ENCODE measurements at places on chromosomes 11 and 22.

GRCh38 chr11:119828006-119828405 lies 99.0 kb upstream of the NECTIN1 start:
- DNase-seq: no peak

DNA sequence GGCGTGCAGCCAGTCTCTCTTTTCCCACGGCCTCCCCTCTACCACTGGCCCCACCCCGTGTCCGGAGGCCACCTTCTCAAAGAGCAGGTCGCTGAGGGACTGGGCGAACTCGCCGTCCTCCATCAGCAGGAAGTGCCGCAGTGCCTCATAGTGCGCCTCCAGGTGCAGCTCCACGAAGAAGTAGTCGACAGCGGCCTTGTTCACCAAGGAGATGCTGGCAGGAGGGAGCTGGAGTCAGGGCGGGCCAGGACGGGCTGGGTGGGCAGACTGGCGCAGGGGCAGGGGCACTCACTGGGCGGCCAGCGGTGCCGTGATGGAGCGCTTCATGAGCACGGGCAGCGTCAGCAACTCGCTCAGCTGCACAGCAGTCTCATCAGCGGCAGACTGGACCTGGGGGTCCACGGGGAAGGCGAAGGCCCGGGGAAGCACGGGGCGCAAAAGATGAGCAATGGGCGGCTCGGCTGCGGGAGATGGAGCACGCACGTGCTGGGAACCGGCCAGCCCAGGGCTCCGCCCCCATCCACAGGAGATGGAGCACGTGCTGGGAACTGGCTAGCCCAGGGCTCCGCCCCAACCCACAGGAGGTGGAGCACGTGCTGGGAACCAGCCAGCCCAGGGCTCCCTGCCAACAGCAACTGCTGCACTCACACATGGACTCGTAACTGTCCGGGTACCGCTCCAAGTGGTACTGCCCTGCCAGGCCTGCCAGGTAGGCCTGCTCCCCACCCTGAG lies 18.4 kb downstream of the SELENOO start:
- DNase-seq: no peak

- peak; percentile 39 for DNase-seq
These were observed 6.0 kb downstream of the RNF169 start for GRCh38 chr11:74754507-74755252.

- no peak for DNase-seq
These were observed 56.4 kb downstream of the DHCR7 start for GRCh38 chr11:71391796-71392195.

GRCh38 chr11:86755146-86755545 lies 45.2 kb upstream of the PRSS23 start:
- DNase-seq: no peak

DNA sequence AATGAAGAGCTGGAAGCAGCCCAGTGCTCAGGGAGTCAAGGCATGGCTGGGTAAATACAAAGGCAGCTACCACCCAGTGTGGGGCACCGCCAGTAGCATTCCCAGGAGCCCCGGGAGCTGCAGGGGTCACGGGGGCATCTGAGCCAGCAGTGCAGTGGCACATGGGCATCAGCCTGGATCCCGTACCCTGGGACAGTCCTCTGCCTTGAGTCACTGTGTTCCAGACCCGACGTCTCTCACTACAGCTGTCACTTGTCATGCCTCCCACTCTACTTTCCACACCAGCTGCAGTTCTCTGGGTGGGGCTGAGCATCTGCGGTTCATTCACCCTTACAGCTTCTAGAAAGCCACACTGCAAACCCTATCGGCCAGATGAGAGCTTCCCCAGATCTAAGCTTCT lies 29.6 kb downstream of the DHCR7 start:
- DNase-seq: no peak

DNA sequence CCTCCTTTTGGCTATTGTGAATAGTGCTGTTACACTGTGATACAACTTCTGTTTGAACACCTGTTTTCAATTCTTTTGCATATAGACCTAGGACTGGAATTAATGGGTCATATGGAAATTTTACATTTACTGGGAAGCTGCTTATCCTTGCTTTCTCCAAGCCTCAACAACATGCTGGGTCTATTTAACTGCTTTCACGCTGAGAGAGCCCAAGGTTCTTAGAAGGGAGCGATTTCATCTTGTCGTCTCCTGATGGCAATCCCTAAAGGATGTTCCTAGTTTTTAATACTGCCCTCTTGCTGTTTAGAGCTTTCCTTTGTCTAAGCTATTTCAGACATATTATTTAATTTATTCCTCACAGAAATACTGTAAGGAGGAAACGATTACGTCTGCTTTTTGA lies 15.5 kb downstream of the IRAG1 start:
- no peak for DNase-seq

DNA sequence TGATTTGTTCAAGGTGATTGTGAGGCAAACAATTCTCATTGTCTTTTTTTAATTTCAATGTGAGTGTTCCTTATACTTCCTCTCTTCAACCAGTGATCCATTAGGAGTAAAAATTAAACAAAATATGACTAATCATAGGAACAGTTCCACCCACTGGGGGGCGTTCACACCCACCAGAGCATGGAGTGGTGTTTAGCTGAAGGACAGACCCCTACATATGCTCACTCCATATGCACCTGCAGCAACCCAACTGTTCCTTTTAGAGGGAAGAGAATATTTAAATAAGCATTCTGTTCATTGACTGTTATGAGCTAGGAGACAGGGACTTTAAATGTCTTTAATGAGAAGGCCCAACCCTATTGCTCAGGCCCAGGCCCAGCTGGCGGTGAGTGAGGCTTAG lies 78.7 kb upstream of the DRD2 start:
- DNase-seq: no peak

- no peak for DNase-seq
These were observed 117.4 kb upstream of the SERPIND1 start for GRCh38 chr22:20656516-20656901.

GRCh38 chr11:34783816-34784317 lies 132.3 kb downstream of the APIP start:
- DNase-seq: no peak

DNA sequence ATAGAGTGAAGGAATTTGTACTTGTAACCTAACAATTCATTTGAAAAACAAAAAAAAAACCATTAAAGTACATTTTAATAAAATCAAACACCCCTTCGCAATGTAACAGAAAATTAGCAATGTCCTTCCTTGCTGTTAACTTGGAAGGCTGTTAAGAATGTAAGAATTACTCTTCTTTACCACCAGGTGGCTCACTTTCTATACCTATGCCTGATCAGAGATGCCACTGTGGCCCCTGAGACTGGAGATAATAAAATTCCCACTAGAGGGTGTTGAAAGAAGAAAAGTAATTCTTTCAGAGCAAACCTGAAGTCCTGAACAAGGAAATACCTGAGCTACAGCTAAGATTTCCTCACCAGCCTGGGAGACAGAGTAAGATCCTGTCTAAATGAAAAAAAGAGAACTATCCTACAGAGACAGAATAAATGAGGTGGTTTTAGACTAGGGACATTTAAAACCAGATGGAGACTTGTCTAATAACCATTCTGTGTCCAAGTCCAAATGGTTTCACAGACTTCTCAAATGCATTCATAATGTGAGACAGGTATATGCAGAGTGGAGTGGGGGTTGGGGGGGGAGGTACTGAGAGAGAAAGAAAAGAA lies 1089.3 kb downstream of the FAM181B start:
- DNase-seq: peak; percentile 3

GRCh38 chr22:31451709-31452571 lies 37.7 kb downstream of the EIF4ENIF1 start:
- DNase-seq: peak; percentile 52

DNA sequence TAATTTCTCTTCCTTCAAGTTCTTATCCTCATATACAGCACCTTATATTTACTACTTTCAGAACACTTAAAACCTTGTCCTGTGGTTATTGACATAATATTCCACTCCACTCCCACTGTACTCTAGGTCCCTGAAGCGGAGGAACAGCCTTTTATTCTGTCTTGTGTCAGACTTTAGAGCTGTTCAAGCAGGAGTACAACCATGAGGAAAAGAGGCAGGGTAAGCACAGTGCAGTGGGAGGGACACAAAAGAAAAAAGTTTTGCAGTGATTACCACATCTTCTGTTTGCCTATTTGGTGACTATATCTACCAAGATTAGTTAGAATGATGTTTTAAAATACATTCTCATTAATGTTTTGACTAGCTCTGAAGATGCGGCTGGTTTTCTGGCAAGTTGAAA lies 122.0 kb upstream of the CEP126 start:
- no peak for DNase-seq

DNA sequence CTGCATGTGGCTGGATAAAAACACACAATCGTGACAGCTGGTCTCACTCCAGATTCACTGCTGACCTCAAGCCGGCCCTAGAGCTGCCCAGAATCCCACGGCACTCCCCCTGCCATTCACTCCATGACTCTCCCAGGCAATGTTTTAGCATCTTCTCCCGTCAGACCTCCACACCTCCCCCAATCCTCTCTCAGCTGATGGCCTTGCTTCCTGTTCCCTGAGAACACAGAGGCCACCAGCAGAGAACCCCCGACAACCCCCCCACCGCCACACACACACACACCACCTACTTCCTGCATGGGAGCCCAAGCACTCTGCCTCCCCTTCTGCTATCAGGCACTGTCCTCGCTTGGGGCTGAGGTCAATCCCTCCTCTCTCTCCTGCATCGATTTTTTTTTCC lies 9.3 kb downstream of the TNKS1BP1 start:
- DNase-seq: no peak

GRCh38 chr11:110897035-110897434 lies 184.8 kb upstream of the ARHGAP20 start:
- no peak for DNase-seq

DNA sequence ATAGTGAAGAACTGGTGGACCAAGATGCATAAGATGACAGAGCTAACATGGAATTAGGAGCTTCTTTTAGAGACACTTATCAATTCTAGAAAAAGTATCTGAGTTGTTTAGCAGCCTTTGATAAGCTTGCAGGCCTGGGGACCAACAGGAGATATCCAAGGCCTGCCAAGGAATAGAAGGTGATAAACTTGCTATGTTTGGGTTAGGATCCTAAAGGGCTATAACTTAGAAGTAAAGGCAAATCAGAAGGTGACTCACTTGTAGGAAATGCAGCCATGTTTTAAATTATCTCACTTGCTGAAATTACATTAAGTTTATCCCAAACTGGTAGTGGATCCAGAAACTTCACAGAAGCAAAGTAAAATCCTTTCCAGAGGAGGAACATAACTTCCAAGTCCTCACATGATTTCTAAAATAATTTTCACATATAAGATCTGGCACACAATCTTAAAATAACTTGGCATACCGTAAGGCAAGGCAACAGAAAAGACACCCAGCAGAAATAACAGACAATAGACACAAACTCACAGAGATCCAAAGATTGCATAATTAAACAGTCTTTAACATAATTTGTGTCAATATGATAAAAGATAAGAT lies 69.6 kb upstream of the TEAD1 start:
- DNase-seq: no peak

DNA sequence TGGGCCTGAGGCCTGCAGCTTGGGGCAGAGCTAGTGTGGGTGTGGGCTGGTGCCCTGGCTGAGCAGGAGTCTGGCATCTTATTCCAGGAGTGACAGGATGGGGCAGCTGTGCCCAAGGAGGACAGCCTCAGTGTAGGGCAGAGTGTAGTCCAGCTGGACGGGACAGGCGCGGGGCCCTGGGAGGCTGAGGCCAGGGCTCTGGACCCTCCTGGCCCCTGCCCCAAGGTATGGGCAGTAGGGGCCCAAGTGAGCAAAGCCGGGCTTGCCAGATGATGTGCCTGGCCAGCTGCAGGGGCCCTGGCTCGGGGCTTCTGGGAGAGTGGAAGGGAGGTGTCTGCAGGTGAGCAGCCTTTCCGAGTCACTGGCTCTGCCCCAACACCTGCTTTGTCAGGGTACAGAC lies 1190.9 kb downstream of the BRD1 start:
- DNase-seq: no peak

- DNase-seq: peak; percentile 50
These were observed 3.8 kb upstream of the OR5A2 start for GRCh38 chr11:59429924-59430516.

- DNase-seq: no peak
These were observed 10.1 kb upstream of the MRPL23 start for GRCh38 chr11:1936781-1937615.

DNA sequence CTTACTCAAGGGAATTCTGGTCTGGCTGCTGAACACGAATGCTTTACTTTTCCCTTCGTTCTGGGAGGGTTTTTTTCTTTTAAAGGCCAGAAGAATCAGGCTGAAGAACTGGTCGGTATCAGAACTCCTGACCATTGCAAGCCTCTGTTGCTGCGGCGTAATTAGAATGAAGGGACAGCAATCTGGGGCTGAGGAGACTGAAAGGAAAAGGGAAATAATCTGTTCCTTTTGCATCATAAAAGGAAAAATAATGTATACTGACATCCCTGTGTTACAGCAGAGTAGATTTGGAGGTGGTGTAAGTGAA lies 670 bp downstream of the SC5D start:
- DNase-seq: no peak

GRCh38 chr11:8384199-8384821 lies 120.6 kb upstream of the LMO1 start:
- DNase-seq: no peak

- no peak for DNase-seq
These were observed 136.1 kb downstream of the DCDC1 start for GRCh38 chr11:31233425-31233824.

- DNase-seq: no peak
These were observed 13.0 kb downstream of the SCGB2A1 start for GRCh38 chr11:62221498-62221897.

DNA sequence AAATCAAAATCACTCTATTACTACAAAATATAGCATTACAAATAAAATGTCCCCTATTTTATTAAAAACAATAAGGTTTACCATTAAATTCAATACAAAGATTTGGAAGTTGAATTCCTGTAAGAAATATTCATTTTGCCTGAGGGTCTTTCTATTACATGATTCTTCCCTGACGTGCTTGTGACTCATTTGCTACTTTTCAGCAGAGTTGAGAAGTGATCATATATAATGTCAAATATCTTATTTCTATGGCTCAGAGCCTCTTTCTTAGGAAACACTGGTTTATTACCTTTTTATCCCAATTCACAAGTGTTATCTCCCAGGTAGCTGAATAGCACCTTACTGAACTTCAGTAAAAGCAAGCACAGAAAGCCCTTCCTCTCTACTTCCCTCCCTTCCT lies 65.2 kb upstream of the CNTN5 start:
- DNase-seq: no peak

DNA sequence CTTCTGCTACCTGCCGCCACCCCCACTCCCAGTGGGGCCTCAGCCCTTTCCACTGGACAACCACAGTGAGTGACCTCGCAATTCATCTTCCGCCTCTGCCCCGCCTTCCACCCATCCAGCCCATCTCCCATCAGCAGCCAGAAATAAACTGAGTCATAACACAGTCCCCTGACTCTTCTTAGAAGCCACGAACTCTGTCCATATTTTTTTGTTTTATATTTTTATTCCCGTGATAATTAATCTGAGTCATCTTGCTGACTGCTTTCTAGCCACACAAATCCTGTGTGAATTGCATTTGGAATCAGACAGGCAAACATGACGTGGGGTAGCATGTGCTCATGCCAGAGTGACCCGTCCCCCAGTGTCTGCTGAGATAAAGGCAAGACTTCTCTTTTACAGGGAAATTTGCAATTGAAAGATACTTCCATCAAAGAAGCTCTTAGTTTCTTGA lies 7.0 kb downstream of the FADD start:
- DNase-seq: no peak
